ENCODE measurements at places on chromosomes 16 and 17. TPM values are rescaled to one million over a fixed set of nuclear protein-coding genes. Genes with fewer than 3 reads are reported as not detected.
A peak's percentile ranks its signal among the peaks of the same experiment; 100 is the strongest.

GRCh38 chr17:10628756-10629155 is 28.4 kb downstream of the MYH3 start:
- DNase-seq = no peak

Gene SBK1
- 0.02 TPM for total RNA-seq

DNA sequence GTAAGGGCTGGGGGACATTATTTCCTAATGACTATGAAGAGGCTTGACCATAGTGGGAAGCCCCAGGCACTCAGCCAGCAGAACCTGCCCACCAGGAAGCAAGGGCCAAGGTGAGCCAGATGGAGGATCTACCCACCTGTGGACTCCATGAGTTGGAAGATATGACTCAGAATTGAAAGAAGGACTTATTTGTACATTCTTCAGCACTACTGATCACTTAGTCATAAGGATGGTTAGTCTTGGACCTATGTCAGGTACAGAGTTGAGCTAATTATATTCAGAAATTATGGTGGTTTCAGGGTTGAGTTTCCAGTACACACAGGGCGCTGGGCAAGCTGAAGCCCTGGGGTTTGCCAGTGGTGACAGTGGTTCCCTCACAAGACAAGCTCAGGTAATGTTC is 24.0 kb upstream of the GRIN2A start:
- DNase-seq = no peak

Gene TMEM92
- 2.5 TPM for total RNA-seq

- peak; percentile 34 for DNase-seq
Measured at GRCh38 chr16:75380870-75381269, 52.4 kb downstream of the CFDP1 start.

- DNase-seq = no peak
Measured at GRCh38 chr16:62752854-62753253, 716.6 kb upstream of the CDH8 start.

Gene NOXO1
- total RNA-seq = 0.43 TPM

- no peak for DNase-seq
Measured at GRCh38 chr17:6998855-6999508, 3.1 kb downstream of the ALOX12 start.

GRCh38 chr16:87135246-87136030 is 181.8 kb downstream of the C16orf95 start:
- DNase-seq = no peak

- DNase-seq = no peak
Measured at GRCh38 chr17:57365420-57365819, 109.1 kb downstream of the MSI2 start.
